ENCODE measurements at places on chromosomes 6 and 20.
A peak's percentile ranks its signal among the peaks of the same experiment; 100 is the strongest.

GRCh38 chr6:154894902-154895301 is 100.2 kb upstream of the TIAM2 start:
- no peak for DNase-seq

GRCh38 chr20:2390951-2391675 is 10.4 kb downstream of the TGM6 start:
- no peak for DNase-seq

- DNase-seq: peak; percentile 81
These were observed at the start of gene ULBP2 for GRCh38 chr6:149941583-149942460. TSS of gene ULBP2 (plus strand) at chr6:149942014. CDS start at chr6:149942073, 59 bp downstream.

- no peak for DNase-seq
These were observed 42.7 kb upstream of the GCNT2 start for GRCh38 chr6:10478187-10479040.

DNA sequence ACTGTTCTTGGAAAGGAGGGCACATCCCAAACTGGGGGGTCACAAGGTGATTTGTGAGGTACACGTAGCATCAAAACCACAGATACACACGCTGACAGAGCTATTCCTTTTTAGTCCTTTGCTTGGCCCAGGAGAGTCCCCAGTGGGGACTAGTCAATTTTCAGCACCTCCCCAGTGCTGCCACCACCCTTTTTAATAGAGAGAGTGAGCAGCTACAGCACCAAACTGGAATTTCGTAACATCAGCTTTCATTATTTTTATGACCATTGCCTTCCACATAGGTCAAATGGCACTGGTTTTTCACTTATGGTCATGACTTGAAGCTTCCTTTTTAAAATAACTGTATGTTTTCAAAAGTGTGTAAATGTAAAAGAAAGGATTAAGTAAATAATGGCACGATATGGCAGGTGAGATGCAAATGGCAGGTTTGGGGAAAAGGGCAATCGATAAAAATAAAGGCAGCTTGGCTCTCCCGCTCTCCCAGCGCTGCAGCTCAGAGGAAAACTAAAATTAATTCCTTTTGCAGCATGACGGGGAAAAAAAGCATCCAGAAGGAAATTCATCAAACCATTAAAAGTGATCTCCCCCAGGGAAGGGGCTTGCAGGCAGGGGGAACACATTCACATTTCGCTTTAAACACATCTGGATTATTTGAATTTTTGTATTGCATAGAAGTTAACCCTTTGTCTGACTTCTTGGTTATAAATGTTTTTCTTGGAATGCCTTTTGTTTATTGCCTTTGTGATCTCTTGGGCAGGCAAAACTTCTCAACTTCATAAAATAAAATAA is 95.2 kb downstream of the ANKRD60 start:
- no peak for DNase-seq

DNA sequence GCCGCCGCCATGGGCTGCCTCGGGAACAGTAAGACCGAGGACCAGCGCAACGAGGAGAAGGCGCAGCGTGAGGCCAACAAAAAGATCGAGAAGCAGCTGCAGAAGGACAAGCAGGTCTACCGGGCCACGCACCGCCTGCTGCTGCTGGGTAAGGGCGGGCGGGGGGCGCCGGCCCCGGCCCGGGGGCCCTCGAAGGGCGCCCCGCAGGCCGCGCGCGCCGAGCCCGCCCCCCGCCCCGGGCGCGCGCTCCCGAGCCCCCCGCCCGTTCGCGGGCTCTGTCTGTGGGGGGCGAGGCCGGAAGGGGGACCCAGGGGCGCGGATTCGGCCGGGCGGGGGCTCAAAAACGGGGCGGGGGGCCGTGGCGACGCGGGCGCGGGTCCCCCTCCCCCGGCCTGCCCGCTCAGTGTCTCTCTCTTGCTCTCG is 39.2 kb downstream of the GNAS start:
- DNase-seq: peak; percentile 14

- no peak for DNase-seq
These were observed 134.2 kb upstream of the LRFN2 start for GRCh38 chr6:40721271-40721952.

DNA sequence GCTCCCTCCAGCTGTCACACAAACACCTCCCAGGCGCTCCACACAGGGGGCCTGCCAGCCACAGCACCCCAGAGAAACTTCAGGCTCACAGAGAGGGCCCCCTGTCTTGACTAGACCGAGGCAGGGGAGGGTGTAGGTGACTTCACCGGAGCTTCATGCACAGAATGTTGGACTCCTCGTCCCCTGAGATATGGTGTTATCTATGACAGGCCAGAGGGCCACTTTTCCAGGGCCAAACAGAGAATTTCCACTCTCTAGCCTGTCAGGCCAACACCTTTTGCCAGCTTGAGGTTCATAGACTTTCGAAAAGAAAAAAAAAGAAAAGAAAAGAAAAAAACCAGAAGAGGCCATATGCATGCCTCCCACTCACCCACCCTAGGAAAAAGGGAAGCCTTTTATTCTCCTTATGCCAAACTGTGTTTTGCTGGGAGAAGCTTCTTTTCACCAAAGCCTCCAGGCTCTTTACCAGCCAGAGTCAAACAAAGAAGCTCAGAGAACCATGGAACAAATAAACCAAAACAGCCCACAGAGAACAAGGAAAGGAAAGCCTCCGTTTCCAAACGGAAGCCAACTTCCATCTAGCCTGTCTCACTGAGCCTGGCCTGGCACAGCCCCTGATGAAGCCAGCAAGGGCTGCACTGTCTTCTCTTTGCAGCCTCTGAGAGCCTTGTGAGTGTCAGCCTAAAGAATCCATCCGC is 313.2 kb upstream of the JARID2 start:
- no peak for DNase-seq

DNA sequence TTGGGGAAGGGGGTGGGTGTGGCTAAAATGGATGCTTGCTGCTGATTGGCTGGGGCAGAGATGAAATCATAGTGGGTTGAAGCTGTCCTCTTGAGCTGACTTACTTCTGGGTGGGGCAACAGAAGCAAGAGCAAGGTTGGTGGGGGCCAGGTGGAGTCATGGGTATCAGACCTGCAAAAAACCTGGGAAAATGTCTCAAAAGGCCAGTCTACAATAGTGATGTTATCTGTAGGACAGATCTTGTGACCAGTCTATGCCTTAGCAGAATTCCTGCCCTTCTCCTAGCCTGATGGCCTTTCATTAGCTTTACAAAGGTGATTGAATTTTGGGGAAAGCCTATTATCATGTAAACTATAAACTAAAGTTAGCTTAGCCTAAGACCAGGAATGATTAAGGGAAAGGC is 945.7 kb downstream of the KIF16B start:
- no peak for DNase-seq

GRCh38 chr6:136772685-136773472 is 19.4 kb downstream of the MAP3K5 start:
- DNase-seq: no peak

DNA sequence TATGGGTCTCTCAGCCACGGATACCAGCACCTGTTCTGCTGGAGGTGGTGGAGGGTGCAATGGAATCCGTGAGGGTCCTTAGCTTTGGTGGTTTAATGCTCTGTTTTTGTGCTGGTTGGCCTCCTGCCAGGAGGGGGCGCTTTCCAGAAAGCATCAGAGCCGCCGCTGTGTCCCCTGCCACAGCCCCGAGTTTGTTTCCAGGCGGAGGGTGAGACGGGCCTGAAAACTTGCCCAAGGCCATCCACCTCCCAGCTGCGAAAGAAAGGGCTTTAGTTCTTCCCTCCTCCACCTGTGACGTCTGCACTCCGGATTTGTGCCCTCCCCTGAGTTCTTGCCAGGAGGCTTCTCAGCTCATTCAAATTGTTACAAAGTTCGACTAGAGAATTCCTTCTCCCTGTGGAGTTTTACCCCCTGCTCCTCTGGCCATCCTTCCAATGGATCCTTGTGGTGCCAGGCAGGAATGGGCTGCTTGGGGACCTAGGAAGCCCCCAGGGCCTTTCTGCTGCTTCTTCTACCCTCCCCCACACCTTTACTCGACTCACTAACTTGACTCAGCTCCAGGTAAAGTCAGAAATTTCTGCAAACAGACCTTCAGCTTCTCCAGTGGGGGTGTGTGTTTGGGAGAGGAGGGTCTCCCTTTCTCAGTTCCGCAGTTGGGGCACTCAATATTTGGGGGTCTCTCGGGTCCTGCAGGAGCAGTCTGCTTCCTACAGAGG is 873.7 kb downstream of the KIF16B start:
- DNase-seq: no peak

- DNase-seq: no peak
These were observed 15.4 kb downstream of the SERAC1 start for GRCh38 chr6:158152659-158153058.

DNA sequence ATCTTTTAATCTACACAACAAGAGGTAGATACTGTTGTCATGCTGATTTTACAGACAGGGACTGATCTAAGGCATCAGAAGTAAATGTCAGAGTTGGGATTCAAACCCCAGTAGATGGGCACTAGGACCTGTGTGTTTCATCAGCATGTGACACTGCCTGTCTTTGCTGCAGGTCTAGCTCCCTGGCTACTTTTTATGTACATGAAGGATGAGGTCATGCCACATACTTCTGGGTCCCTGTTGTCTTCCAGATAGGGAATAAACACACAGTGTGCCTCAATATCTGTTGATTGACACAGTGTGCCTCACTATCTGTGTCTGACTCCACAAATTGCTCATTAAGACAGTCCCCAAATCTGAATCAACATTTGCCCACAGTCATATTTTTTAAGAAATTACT is 106.9 kb downstream of the TFAP2B start:
- no peak for DNase-seq

- DNase-seq: no peak
These were observed 2.3 kb downstream of the ZBTB2 start for GRCh38 chr6:151388997-151389617.

- no peak for DNase-seq
These were observed 25.3 kb downstream of the DPPA5 start for GRCh38 chr6:73328790-73329189.

DNA sequence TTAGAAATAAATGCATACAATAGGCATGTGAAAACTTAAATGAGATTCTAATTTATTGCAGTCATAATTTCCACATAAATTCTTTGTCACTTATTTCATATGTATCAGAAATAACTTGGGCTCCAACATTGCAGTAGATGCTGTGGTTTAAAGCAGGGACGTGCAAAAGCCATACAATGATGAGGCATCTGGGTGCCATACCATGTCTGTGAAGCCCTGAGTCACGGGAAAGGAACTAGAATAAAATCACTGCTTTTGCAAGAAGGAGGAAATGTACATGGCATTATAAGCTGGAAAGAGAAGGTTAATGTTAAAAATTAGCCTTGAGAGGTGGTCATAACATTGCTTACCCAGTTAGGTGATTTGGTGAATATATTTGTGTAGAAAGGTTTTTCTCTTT is 180.4 kb downstream of the SASH1 start:
- no peak for DNase-seq

GRCh38 chr6:67594366-67594765 is 1040.7 kb upstream of the ADGRB3 start:
- no peak for DNase-seq

DNA sequence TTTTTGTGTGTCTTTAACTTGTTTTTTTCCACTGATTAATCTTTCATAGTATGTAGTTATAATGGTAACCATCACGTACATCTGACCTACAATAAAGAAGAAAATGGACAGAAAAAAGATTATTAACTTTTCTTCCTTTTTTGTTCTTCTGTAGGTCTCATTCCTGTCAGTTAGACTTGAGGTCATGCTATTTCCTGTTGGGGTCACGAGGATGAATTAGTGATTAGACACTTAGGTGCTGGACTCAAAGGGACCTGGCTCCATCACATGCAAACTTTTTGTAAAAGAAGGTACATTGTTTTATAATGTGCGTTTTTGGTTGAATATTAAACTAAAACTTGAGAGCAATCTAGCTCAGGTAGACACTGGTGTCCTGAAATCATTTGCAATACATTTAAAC is 14.8 kb downstream of the MARCKS start:
- no peak for DNase-seq

DNA sequence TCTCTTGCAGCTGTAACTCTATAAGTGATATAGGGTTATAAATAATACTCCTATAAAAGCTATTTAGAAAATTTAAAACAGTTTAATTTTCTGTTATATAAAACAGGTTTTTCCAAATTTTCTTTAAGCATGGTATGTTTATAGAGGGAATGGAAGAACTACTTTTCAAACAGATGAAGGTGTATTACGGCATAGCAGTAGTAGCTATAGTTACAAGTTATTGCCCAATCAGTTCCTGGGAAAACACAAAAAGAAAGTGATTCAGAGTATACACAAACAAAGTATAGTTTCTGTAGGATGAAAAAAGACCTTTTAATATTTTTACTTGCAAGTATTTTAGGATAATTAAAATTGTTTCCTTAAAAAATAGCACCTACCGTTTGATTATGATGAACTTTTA is 9.8 kb downstream of the SLC17A5 start:
- DNase-seq: no peak

DNA sequence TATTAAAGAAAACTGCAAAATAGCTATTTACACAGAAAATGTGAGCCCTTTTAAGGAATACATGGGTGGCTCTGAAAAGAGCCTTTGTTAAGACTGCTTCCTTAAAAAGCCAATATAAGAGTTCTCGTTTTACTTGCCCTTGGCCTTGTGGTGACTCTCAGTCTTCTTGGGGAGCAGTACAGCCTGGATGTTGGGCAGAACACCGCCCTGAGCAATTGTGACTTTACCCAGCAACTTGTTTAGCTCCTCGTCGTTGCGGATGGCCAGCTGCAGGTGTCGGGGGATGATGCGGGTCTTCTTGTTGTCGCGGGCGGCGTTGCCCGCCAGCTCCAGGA is 111.5 kb downstream of the HFE start:
- no peak for DNase-seq

DNA sequence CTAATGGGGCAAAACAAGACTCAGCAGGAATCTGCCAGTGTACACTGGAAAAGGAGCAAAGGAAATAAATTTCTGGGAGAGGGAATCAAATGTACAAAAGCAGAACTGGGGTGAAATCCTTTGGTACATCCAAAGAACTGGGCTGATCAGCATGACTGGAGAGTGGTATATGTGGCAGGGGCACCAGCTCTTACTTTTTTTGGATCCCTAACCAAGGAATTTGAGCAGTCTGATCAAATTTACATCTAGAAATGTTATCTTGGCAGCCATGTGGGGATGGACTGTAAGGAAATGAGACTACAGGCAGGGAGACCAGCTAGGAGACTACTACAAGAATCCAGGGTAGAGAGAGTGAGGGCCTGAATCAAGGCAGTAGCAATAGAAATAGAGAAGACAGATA is 1.2 kb upstream of the ZSCAN31 start:
- no peak for DNase-seq

GRCh38 chr20:237489-237888 is 10.4 kb downstream of the DEFB129 start:
- DNase-seq: peak; percentile 60

Data from T-helper 2 cell treated with Interferon-gamma antibody and Interleukin-4, amounts not matched to agents 5 μg/mL and 100 μg/mL, for 36 hours (primary cell).